ENCODE measurements at places on chromosomes 16 and 17. TPM values are rescaled to one million over a fixed set of nuclear protein-coding genes. Genes with fewer than 3 reads are reported as not detected.

GRCh38 chr17:73536700-73537605, 107.3 kb downstream of the SDK2 start:
- DNase-seq, result no peak

DNA sequence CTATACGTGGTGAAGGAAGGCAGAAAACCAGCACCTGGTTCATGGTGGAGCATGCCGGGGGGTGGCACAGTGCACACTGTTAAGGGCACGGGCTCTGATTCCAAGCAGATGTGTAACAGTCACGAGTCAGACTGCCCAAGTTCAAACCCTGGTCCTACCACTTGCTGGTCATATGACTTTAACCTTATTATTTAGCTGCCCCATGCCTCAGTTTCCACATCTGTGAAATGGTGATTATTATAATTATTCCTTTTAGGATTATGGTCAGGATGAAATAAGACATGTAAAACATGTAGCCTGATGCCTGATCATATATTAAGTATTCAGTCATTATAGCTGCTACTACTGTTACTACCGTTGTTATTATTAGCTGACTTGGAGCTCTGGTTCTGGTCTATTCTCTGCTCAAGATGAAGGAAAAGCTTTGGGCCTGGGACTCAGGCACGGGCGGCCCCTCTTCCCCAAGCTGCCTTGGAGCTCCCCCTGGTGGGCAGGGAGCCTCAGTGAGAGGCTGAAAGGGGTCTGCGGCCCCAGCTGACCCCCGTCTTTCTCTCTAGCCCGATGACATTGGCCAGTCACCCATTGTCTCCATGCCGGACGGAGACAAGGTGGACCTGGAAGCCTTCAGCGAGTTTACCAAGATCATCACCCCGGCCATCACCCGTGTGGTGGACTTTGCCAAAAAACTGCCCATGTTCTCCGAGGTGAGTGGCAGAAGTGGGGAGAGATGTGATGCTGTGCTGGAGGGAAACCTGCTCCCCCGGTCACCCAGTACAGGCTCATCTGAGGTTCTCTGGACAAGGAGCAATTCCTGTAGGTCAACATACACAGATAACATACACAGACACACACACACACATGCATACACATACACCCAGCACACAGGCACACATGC, 14.0 kb downstream of the NR1D1 start:
- DNase-seq, result no peak

DNA sequence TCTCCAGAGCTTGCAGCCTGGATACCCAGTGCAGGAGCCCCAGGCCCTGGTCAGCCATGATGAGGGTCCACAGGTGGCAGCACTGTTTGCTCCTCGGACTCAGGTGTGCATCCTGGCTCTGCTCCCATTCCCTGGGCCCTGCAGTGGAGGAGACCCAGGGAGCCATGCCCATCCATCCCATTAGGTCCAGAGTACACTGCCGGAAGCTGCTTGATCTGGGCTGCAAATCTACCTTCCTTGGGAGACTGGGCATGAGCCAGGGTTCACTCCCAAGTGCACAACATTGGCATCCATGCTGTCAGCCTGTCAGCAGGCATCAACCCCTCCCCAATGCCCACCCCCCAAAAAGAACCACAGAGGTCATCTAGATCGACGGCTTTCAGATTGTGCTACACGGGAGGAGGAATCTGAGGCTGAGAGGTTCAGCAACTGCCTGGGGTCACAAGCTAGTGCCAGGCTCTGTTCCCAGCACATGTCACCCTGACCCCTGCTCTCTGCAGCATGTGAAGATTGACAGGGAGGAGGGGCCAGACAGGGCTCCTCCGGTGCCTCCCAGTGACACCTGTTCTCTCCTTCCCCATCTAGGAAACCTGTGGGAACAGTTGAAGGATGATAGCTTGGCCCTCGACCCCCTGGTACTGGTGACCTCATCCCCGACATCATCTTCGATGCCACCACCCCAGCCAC, 15.7 kb downstream of the UNC119 start:
- no peak for DNase-seq

- DNase-seq, result no peak
Measured at GRCh38 chr16:4709481-4709880, 16.1 kb downstream of the NUDT16L1 start.

GRCh38 chr17:36598951-36599401, 2.4 kb upstream of the MRM1 start:
- DNase-seq, result no peak

GRCh38 chr17:36525113-36525512, 9.6 kb downstream of the MYO19 start:
- DNase-seq, result no peak

GRCh38 chr17:57925361-57925990, 29.7 kb downstream of the CUEDC1 start:
- no peak for DNase-seq

DNA sequence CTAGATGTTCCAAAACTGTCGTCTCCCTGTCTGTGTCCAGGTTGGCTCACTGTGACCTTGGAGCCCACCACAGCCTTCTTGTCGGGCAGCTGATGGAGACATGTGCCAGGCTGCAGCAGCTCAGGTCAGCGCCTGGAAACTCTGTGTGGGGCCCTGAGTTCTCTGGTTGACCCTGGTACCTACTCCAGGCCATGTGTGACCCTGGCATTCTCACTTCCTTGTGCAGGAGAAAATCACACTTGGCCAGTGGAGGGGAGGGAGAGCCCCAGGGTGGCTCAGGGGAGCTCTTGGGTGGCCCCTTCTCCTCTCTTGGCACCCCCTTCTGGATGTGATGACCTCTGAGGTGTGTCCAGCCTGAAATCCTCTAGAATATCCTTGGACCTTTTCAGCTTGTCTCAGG, 25.0 kb upstream of the CPNE2 start:
- DNase-seq, result no peak

- no peak for DNase-seq
Measured at GRCh38 chr16:9429646-9430330, 338.3 kb downstream of the HAPSTR1 start.

GRCh38 chr17:17443173-17443572, 33.6 kb upstream of the MED9 start:
- no peak for DNase-seq

DNA sequence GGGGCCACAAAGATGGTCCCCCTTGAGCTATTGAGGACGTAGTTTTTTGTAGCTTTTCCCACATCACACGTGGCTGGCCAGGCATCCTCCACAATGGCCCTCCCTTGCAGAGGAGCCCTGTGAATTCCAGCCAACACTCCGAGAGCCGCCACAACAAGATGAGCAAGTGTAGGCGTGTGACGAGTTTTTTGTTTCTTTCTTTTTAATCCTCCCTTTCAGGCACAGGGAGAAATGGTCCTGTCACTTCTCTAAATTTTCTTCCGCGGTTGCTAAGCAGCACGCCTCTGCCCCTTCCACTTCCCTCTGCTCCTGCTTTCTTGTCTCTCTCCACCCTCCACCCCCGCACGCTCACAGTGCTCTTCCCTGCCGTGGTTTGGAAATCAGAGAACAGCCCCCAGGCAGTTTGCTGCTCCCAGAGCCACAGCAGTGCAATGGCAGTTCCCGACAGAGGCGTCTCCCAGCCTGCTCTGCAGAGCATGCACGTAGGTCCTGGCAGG, 68.0 kb upstream of the MRTFB start:
- peak; percentile 26 for DNase-seq

GRCh38 chr16:69301187-69301586, 10.0 kb upstream of the VPS4A start:
- no peak for DNase-seq

- DNase-seq, result no peak
Measured at GRCh38 chr17:71724339-71724738, 396.5 kb upstream of the SOX9 start.

DNA sequence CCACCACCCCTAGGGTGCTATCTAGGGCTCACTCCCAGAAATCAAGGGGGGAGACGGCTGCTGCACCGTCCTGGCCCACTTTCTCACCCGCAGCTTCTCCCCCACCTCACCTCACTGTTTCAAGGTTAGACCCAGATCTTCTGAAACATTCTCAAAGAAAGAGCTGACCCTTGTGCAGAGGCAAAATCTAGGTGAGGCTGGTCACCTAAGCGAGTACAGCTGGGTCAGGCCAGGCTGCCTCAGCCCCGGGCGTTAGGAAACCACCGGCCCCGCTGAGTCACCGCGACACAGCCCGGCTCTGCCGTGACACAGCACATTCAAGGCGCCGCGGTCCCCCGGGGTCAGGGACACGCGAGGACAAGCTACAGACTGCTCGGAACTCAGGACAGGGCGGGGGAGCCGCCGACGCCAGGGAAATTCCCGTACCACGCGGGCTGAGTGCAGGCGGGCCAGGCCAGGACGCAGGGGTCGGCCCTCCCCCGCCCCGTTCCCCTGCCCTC, 27.1 kb downstream of the GNPTG start:
- peak; percentile 85 for DNase-seq

Gene TM4SF5
- total RNA-seq, result not detected

Gene NAGS
- not detected for total RNA-seq

Gene ZNF385C
- not detected for total RNA-seq

Gene NECAB2
- total RNA-seq, result not detected

Gene MT1A
- total RNA-seq, result 6.5 TPM

Gene PGS1
- total RNA-seq, result 98.4 TPM
